ENCODE measurements at places on chromosomes 2 and 18.

GRCh38 chr18:58605027-58606020, 23.6 kb downstream of the ALPK2 start:
- DNase-seq, result peak; percentile 61

GRCh38 chr2:208295834-208296233, 29.8 kb downstream of the PIKFYVE start:
- no peak for DNase-seq

- no peak for DNase-seq
These were observed 1433.8 kb upstream of the SLC39A10 start for GRCh38 chr2:194223218-194223617.

DNA sequence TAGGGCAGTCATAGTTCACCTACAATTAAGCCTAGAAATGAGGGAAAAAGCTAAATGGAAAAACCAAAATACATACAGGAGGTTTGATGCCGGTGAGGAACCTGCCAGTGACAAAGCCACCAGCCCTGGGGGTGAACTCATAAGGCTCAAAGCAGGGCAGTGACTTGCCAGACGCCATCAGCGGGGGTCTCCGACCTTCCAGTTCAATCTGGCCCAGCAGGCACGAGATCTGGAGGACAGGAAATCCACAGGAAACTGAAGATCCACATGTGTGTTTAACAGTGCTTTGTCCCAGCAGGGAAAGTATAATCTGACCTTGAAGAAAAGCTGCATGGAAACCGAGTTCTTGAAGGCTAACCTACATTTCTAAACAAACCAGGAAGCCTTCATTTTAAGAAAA, 60.1 kb downstream of the POLR1A start:
- no peak for DNase-seq

DNA sequence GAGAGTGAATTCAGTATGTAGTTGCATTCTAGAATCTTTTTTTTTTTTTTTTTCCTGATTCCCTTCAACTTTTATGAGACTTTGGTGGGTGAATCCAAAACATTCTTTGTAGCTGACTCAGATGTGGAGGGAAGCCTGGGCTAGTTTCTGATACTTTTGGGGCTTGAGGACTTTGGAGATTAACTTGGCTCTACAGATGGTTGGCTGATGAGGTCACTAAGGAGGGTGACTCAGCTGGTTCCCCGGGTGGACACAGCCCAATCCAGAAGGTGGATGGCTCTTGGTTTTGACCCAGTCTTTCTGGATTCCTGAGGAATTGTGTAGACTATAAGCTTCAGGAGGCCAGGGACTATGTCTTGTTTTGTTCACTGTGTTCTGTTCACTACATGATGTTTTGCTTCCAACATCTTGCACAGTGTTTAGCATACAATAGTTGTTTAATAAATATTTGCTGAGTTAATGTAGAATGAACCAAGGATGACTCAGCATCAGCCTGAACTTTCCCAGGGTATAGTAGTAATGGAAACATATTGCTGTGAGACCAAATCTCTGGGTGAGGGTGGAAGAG, 30.5 kb downstream of the LAMA3 start:
- DNase-seq, result peak; percentile 72

- DNase-seq, result no peak
These were observed 107.0 kb downstream of the MGAT5 start for GRCh38 chr2:134360745-134361487.

DNA sequence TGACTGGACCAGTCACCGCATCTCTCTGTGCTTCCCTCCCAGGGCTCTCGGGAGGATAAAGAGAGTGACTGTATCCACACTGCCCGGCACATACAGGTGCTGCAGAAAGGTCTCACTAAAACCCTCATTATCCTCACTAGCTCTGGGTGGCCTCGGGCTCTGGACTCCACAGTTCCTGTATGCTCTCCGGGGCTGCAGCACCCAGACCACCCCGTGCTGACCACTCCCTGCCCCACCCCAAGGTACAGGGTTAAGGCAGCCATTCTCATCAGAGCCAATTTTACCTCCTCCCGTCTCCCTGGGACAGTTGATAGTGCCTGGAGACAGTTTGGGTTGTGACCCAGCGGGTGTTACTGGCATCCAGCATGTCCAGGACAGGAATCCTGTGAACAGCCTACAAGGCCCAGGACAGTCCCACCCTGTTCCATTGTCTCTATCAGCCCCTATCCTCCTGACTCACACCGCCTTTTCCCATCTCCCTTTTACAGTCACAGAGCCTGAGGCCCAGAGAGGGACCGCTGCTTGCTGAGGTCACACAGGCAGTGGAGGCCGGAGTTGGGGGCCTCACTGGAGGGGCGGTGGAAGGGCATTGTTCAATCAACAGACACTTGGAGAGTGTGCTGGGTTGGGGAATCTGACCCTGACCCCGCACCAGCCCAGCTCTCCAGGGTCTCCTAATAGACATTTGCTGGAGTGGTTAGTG, 1.7 kb downstream of the ZAP70 start:
- DNase-seq, result no peak

- no peak for DNase-seq
These were observed 18.0 kb upstream of the SOS1 start for GRCh38 chr2:39138837-39139211.

DNA sequence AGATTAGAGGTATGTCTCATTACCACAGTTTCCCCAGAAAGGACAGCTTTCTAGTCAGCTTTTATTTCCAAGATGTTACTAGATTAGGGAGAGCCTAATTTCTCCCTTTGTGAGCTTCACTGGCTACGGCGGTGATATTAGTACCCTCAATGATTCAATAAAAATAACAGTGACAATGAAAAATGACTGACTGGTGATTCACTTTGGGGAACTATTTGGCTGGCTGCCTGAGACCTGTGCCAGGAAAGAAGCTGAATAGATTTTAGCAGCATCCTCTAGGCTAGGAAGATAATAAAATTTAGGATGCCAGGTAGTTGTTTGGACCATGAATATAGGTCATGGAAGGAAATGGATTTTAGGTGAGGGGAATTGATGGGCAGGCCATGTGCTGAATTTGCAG, 178.7 kb downstream of the FMNL2 start:
- DNase-seq, result no peak

DNA sequence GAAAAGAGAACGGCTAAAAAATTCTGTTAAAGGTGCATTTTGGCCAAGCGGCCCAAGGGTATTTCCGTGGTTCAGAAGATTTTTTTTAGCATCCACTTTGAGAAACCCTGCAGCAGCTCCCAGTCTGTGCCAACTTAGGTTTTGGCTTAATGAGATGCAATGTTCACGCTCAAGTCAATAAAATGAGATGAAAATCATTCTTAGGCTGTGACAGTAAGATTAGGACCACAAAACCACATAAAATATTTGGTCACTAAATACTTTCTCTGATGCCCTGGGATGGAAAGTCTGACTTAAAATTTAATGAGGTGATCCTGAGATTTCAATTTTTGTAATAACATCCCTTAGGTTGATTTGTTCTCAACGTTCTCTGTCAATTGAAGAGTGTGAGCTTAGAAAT, 74.2 kb upstream of the FHL2 start:
- DNase-seq, result no peak

Data from DMS53 (cell line).